ENCODE measurements at places on chromosomes 3 and 15.

DNA sequence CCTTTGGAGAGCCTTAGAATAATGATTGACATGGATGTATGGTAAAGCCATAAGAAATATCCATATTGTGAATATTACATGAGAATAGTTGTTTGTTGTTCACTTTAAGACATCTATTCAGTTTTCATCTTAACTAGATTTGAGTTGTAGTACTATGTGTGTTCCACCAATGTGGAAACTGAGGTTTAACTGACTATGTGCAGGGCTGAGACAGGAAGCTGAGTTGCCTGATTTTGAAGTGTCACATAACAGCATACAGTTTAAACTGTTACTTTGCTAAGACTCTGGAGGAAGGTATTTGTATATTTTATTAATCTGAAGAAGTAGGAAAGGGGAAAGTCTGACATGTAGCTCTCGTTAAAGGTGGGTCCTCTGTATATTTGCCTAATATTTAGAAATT, 2.1 kb downstream of the ECT2 start:
- no peak for DNase-seq

GRCh38 chr3:67739851-67740250, 85.4 kb upstream of the SUCLG2 start:
- no peak for DNase-seq

DNA sequence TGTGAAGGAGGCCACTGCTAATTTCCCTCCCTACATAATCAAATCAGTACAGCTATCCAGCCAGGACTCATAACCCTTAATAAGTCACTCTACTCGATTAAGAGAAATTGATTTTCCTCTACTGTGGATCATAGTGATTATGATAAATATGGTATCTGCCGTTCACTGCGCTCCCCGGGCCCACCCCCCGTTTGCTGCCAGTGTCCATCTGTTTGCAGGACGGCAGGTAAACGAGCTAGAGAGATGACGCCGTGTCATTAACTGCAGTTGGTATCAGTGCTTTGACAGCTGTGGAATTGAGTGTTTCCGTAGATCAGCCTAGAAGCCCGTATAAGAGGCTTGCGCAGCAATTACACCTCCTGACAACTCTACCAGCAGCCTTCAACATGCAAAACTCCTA, 94.9 kb downstream of the ROBO2 start:
- no peak for DNase-seq

DNA sequence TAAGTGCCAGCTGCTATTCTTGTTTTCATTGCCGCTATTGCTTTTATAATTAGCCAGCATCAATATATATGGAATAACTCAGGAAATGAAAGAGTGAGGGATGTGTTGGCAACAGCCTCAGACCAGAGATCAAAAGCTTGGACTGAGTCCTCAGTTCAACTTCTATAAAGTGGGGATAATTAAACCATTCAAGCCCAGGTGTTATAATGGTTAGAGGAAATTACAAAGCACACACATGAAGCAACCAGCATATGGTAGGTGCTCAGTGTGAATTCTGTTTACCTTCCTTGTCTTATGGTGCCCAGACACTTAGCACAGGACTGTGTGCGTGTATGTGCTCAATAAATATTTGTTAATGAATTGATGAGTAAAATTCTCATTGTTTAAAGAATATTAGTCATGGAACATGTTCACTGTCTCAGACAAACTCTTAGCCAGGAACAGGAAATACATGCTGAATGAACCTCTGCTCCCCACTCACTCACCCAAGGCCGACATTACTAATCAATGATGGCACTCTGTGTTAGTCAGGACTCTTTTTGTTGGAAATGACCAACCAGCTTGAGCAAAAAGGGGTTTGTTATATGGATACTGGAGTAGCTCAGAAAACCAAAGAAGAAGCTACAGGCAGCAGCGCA, 16.7 kb upstream of the CCDC174 start:
- peak; percentile 50 for DNase-seq

- no peak for DNase-seq
Observed at GRCh38 chr15:61000276-61000675, 228.8 kb downstream of the RORA start.

DNA sequence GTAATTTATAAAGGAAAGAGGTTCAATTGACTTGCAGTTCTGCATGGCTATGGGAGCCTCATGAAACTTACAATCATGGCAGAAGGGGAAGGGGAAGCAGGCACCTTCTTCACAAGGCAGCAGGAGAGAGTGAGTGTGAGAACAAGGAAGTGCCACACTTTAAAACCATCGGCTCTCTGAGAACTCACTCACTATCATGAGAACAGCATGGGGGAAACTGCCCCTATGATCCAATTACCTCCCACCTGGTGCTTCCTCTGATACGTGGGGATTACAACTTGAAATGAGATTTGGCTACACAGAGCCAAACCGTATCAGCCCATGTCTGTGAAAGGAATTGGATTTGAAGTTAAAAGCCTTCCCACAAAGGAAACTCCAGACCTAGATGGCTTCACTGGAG, 39.1 kb downstream of the TKT start:
- no peak for DNase-seq

DNA sequence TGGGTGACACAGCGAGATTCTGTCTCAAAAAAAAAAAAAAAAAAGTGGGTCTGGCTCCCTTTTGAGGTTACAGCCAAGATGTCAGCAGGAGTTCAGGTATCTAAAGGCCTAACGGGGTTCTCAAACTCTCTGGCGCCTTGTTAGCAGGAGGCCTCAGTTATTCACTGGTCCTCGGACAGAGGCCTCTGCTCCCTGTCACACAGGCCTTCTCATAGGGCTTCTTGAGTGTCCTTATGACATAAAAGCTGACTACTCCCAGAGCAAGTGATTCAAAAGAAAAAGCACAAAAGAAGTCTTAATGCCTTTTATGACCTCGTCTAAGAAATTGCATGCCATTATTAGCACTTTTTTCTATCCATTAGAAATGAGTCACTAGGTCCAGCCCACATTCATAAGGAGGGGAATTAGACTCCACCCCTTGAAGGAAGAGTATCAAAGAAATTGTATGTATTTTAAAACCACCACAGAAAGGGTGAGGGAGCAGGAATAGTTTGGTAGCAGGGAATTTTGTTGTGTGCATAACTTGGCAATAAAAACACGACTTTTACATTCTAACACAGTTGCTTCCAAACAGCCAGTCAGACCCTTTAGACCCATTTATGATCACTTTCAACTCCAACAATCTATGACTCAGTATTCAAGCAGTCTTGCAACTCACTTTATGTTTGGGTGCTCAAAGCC, 90.3 kb downstream of the MEX3B start:
- DNase-seq: no peak

- DNase-seq: no peak
Observed at GRCh38 chr3:150582620-150583019, 20.5 kb upstream of the SELENOT start.

DNA sequence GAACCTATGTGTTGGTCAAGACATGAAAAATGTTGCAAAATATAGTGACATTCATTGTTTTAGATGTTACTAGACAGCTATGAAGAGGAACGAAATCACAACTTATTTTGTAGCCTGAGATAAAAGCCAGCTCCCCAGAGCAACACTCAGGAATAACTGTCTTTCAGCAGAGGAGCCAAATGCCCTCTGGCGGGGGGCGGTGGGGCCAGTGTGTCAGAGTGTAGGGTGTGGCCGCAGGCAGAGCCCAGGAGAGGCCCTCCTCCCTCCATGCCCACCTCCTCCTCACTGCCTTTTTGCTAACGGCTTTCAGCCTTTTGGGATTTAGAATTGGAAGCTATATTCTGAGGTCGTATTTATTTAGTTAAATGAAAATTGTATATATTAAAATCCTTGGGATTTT, 16.9 kb downstream of the APOD start:
- DNase-seq: no peak

- DNase-seq: no peak
Observed at GRCh38 chr15:63923993-63924950, 90.5 kb upstream of the HERC1 start.

GRCh38 chr3:139941580-139941979, 6.6 kb downstream of the CLSTN2 start:
- no peak for DNase-seq

DNA sequence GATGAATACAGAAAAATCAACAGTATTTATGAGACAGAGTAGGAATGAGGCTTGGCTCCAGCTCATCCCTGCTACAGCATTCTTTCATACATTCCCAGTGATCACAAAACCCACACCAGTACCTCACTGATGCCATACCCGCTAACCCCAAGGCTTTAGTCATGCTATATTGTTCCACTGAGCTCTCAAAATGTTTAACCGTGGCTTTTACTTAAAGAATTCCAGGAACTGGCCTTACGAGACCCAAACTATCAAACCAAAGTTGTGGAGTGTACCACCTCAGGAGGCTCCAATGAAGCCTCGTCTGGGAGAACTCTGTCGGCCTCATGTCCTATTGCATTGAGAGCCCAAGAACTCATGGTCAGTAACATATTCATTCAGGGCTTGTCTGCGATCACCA, 278.9 kb downstream of the ULK4 start:
- DNase-seq: no peak

DNA sequence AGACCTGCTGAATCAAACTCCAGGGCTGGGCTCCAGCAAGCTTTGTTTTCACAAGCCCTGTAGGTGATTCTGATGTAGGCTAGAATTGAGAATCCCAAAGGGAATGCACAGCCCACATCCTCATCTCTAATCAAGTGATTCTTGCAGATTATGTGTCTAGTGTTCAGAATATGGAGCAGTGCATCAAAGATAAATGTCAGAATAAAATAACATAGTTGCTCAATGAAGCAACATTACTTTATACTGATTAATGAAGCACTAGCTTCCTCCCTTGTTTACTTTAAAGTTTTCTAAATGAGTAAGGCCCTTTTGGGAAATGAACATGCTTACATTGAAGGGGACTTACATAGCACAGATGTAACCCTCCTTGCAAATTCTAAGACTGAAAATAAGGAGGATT, 39.2 kb downstream of the NUP210 start:
- no peak for DNase-seq

DNA sequence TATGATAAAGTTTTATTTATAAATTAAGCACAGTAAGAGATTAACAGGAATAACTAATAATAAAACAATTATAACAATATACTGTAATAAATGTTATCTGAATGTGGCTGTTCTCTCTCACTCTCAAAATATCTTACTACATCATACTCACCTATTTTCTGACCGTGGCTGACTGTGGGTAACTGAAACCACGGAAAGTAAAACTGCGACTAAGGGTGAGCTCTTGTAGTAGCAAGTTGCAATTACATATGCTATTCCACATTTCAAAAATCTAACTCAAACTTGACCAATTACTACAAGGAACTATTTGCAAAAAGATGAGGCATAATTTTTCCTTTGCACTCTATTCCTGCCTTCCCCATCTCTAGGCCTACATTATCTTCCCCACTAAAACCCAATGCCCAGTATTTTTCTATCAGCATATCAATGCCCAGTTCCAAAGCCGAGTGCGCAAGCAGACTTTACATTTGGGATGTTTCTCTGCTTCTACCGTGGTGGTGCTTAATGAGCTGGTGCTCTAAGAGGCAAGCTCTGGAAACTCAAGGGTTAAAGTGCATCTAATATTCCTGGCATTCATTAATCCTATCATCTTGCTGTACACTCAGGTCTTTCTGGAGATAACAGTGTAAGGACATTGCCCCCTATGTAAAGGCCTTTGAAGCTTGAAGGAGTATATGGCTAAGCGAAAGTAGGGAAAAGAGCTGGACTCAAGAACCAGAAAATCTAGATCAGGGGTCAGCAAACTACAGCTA, 6.7 kb downstream of the PCYT1A start:
- DNase-seq: no peak

GRCh38 chr3:39150803-39151631, 2.4 kb downstream of the CSRNP1 start:
- DNase-seq: peak; percentile 85

- DNase-seq: no peak
Observed at GRCh38 chr3:146052056-146052790, 108.8 kb downstream of the PLOD2 start.

GRCh38 chr3:13764161-13764560, 115.7 kb downstream of the WNT7A start:
- DNase-seq: no peak

- no peak for DNase-seq
Observed at GRCh38 chr3:63845215-63845614, 18.4 kb downstream of the THOC7 start.

DNA sequence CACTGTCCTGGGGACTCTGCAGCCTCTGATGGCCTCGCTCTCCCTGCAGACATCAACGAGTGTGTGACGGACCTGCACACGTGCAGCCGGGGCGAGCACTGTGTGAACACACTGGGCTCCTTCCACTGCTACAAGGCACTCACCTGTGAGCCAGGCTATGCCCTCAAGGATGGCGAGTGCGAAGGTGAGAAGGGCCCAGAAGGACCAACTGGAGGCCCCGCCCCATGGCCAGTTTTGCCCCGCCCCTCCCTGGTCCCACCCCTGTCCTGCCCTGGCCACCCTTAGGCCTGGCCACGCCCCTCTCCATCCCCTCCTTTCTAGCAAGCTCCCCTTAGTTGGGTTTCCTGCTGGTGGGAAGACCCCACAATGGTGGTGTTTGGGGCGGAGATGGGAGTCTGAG, 77.5 kb downstream of the FBLN2 start:
- no peak for DNase-seq

DNA sequence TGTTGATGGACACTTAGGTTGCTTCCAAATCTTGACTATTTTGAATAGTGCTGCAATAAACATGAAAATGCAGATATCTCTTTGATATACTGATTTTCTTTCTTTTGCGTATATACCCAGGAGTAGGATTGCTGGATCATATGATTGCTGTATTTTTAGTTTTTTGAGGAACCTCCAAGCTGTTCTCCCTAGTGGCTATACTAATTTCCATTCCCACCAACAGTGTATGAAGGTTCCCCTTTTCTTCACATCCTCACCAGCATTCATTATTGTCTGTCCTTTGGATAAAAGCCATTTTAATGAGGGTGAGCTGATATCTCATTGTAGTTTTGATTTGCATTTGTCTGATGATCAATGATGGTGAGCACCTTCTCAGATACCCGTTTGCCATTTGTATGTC, 12.5 kb downstream of the PATL2 start:
- DNase-seq: no peak

Measured in pulmonary artery endothelial cell (primary cell).